Dermis microvascular lymphatic vessel endothelial cell (primary cell): ENCODE measurements at places on chromosomes 1 and 21. TPM values are rescaled to one million over a fixed set of nuclear protein-coding genes. Genes with fewer than 3 reads are reported as not detected.

Gene OR2T34
- total RNA-seq, result not detected in 2 replicates

Gene CDK18
- 0.25 and 0.39 TPM in 2 replicates for total RNA-seq

Gene ASB17
- total RNA-seq, result not detected in 2 replicates

Gene RAB7B
- under 0.01 TPM in 1 of 2 replicates, not detected in the other for total RNA-seq

Gene PRAMEF9
- total RNA-seq, result not detected in 2 replicates

Gene TFF2
- total RNA-seq, result not detected in 2 replicates

Gene MYCL
- 0.38 and 0.39 TPM in 2 replicates for total RNA-seq

Gene OR14K1
- not detected in 2 replicates for total RNA-seq

Gene PROK1
- not detected in 2 replicates for total RNA-seq

Gene NEK2
- total RNA-seq, result 6.7 and 18.5 TPM in 2 replicates

Gene CD1D
- 0.13 TPM in 1 of 2 replicates, not detected in the other for total RNA-seq

Gene FCRL4
- not detected in 2 replicates for total RNA-seq

Gene NOS1AP
- 0.13 TPM in 2 replicates for total RNA-seq

Gene GJA8
- total RNA-seq, result not detected in 2 replicates

Gene DMBX1
- not detected in 2 replicates for total RNA-seq

Gene RABGAP1L
- total RNA-seq, result 19.3 and 25.4 TPM in 2 replicates

Gene ALDH4A1
- total RNA-seq, result 12.7 and 16.4 TPM in 2 replicates

Gene PRR9
- total RNA-seq, result under 0.01 TPM in 1 of 2 replicates, not detected in the other

Gene LENEP
- 0.13 and 0.38 TPM in 2 replicates for total RNA-seq

Gene GUCA2B
- total RNA-seq, result not detected in 2 replicates

Gene PTGS2
- 2.2 and 19.5 TPM in 2 replicates for total RNA-seq

Gene IL10
- not detected in 2 replicates for total RNA-seq

Gene ZYG11A
- total RNA-seq, result 0.13 TPM in 2 replicates

Gene TSPAN1
- total RNA-seq, result 0.13 TPM in 1 of 2 replicates, not detected in the other

Gene ANKRD35
- total RNA-seq, result under 0.01 TPM in 2 replicates

Gene UBXN10
- under 0.01 TPM in 1 of 2 replicates, not detected in the other for total RNA-seq

Gene GJB5
- total RNA-seq, result not detected in 2 replicates

Gene ELAPOR1
- total RNA-seq, result 0.13 and 0.26 TPM in 2 replicates

Gene PDE9A
- 1.4 and 4.7 TPM in 2 replicates for total RNA-seq

Gene COP1
- total RNA-seq, result 43.5 and 44.2 TPM in 2 replicates

Gene SLAMF9
- total RNA-seq, result not detected in 2 replicates

Gene ROR1
- 0.25 and 0.26 TPM in 2 replicates for total RNA-seq

Gene PLA2G2A
- not detected in 2 replicates for total RNA-seq

Gene CDKN2C
- total RNA-seq, result 12.0 and 17.6 TPM in 2 replicates

Gene LYPD8
- not detected in 2 replicates for total RNA-seq

Gene DNTTIP2
- total RNA-seq, result 14.1 and 14.7 TPM in 2 replicates

Gene MROH9
- not detected in 2 replicates for total RNA-seq

Gene SLC1A7
- not detected in 2 replicates for total RNA-seq

Gene CFAP126
- total RNA-seq, result not detected in 2 replicates
